Activated CD4-positive, alpha-beta T cell treated with anti-CD3 and anti-CD28 coated beads, Interleukin-2, amount 50 U/mL, for 24 hours (primary cell): ENCODE measurements at places on chromosomes 1 and 21.

GRCh38 chr21:35996217-35996616, 64.1 kb downstream of the SETD4 start:
- DNase-seq = no peak

- DNase-seq = peak; percentile 52
Measured at GRCh38 chr1:156813750-156814570, 2.7 kb downstream of the SH2D2A start.

- no peak for DNase-seq
Measured at GRCh38 chr1:194367121-194367520, 1180.7 kb upstream of the B3GALT2 start.

DNA sequence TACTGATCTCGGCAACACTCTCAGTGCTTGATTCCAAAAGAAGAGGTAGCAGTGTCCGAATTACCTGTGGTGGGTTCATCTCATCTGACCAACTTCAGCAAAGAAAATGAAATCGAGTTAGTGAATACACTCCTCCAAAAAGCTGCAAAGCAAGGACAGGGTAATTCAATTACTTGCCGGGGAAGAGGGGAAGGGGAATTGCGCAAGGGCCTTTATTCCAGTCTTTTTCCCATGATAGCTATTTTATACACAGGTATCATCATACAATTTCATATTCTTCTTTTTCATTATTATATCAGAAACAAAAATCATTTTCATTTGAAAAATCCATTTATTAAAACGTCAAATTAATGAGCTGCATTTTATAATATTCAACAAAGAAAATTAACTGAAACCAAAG, 42.9 kb downstream of the UBR4 start:
- DNase-seq = no peak

DNA sequence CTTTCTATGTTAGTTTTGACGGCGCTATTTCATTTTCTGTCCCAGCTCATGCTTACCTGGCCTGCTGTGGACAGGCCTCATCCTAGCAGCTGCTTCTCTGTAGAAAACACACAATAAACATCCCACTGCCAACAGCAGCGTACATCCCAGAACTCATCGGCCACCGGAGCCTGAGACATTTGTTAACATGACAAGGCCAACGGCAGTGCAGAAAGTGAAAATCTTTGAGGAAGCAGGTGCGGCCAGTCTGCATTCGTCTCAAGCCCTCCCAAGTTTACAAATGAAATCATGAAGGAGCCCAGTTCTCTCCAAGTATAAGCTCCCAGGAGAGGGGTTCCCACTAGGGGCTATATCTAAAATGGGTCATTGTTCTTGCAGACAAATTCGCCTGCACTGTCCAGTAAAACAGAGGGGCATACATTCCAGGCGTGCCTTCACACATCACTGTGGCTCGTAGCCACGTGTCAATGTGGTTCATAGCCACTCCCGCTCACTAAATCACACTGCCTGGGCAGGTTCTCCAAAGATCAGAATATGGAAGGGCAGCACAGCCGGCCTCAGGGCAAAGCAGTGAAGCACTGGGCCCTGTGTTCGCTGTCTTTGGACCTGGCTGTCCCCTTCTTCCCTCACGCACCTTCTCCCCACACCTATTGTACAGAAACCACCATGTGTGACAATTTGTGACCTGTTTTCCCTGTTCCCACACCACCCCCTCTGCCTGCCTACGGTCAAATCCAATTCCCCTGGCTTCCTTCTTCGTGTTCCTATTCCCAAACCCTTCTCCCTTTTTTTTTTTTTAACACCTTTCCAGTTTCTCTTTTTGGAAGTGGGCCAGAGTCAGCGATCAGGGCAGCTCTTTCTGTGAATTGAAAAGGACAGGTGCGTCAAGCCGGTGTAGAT, 27.0 kb upstream of the ABCG1 start:
- no peak for DNase-seq

DNA sequence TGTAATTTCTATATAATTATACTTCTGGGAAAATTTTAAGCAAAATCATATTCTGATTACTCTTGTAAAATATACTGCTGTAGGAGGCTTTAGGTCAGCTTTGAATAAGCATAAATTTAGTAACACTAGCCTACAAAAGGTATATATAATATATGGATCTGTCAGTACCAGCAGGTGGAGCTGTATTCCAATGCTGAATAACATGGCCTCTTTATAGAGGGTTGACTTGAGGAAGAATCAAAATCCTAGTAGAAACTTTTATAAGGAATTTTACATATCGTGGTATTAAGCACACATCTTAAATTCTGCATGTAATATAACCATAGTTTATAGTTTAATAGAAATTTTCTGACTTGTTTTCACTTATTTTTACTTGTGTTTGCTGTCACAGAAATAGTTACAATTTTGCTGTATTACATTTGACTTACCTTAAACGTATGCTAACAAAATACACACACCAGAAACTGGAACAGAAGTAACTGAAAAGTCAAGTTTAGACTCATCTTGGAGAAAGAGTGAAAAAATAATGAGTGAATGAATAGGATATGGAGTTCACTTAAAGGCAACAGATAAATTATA, 79.3 kb downstream of the HMCN1 start:
- peak; percentile 2 for DNase-seq

DNA sequence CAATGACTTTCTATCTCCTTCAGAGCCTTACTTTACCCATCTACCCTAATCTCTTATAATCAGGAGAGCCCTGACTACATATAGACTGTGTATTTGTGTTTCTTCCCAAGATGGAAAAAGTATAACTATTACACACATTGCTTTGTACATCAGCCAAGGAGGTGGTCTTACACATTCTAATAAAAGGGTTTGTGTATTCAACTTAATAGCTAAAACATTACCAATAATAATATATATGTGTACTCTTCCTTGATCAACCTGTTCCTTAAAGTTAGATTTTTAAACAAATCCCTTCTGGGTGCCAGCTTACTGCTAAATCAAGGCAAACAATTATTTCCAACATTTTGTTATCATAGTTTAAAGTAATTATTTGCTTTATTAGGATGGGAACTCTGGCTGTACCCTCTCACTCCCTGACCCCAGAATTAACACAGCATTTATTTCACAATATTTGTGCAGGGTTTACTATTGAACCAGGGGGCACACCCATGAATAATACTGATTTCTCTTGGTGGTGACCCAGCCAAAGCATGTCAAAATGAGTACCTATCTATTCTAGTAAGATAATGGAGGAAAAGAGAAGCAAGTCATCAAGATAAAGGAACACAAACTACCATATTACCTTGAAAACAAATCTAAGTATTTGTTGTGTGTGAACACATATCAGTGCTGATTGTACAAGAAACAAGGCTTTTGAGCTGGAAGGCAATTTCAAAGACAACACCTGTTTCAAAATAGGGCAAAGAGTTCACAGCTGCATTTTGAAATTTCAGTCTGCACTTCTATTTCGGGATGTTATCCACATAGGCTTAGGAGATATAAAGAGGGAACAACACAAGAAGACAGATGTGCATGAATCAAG, 30.1 kb upstream of the SLC45A3 start:
- DNase-seq = no peak

GRCh38 chr1:33984906-33985565, 121.2 kb downstream of the HMGB4 start:
- DNase-seq = no peak

DNA sequence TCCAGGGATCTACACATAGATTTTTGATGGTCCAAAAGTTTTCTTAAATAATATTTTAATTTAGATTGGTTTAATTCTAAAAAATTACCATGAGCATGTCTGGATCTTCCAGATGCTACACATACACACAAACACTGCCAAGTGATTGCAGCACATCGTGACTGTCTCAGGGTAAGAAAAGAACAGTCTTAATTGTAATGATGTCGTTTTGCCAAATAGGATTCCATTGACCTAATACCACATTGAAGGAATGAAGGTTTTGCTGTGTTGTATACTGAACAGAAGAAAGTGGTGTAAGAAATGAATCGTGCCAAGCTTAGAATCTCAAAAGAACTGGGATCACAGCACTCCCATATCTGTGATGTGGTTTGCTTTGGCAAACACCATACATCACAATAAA, 633.3 kb upstream of the CAMK1G start:
- no peak for DNase-seq

GRCh38 chr1:234619071-234619480, 9.1 kb upstream of the IRF2BP2 start:
- DNase-seq = no peak

GRCh38 chr1:94621395-94621794, 79.8 kb upstream of the F3 start:
- DNase-seq = no peak

- DNase-seq = no peak
Measured at GRCh38 chr1:241899210-241899609, 51.2 kb downstream of the EXO1 start.

- no peak for DNase-seq
Measured at GRCh38 chr21:37780991-37781983, 135.0 kb downstream of the KCNJ6 start.

DNA sequence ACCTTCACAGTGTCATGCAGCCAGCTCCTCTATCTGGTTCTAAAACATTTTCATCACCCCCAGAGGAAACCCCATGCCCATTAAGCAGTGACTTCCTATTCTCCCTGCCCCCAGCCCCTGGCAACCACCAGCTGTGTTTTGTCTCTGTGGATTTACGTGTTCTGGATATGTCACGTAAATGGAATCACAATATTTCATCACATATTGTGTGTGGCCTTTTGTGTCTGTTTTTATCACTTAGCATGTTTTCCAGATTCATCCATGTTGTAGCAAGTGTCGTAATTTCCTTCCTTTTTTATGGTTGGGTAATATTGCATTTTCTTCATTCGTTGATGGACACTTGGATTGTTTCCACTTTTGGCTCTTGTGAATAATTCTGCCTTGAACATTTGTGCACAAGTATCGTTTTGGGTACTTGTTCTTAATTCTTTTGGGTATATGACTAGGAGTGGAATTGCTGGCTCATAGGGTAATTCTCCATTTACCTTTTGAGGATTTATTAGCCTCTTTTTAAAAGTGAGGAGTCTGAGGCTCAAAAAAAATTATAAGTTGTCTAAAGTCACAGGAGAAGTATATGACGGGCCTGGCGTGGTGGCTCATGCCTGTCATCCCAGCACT, 127.0 kb downstream of the MRPS6 start:
- DNase-seq = no peak

DNA sequence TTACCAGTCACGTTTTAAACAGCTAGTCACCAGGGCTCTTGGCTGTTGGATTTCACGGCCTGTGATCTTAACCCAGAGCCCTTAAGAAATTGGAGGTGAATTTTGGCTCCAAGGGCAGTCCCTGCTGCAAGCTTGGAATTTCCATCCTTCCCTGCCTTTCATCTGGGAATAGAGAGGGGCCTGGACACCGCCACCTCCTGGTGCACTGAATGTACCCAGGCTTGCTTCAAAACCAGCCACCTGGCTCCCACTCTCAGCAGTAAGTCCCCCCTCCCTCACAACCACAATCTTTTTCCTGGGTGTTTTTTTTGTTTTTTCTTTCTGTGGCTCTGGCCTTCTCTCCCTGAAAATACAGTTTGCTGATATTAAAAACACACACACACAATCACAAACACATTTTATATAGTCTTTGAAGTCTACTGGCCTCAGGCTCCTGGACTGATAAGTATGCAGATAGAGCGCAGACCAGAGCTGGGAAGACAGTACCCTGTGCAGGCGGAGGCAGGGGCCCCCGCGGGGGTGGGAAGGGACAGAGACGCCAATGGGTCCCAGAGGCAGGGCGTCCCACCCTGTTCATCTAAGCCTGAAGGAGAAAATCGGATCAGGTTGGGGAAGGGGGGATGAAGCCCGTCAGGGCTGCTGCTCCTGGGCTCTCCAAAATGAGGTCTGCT, 65.8 kb upstream of the IGSF21 start:
- no peak for DNase-seq

GRCh38 chr21:38311765-38312164, 55.0 kb downstream of the KCNJ15 start:
- DNase-seq = no peak
